CD4-positive, alpha-beta T cell treated with Interferon gamma for 1 hour (primary cell): ENCODE measurements at places on chromosomes 16 and 17.
A peak's percentile ranks its signal among the peaks of the same experiment; 100 is the strongest.

- DNase-seq, result no peak
These were observed 11.5 kb upstream of the CLEC18C start for GRCh38 chr16:70162041-70162451.

- no peak for DNase-seq
These were observed 4.4 kb downstream of the BAHCC1 start for GRCh38 chr17:81399481-81400153.

DNA sequence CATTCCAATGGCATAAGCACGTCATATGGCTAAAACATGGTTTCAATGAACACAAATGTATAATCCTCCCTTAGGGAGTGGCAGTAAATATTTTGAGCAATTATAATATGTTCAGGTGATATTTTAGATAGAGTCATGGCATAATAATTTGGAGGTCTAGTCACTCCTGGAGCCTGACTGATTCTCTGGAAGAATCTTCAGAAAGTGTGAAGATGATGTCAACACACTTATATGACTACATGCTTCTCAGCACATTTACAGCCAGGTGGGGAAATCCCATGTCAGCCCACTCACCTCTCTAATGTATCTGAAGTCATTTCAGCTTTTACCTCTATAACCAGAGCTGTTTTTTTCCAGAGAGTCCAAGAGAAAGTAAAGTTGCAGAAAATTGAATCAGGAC is 474.8 kb downstream of the SHISA9 start:
- no peak for DNase-seq

DNA sequence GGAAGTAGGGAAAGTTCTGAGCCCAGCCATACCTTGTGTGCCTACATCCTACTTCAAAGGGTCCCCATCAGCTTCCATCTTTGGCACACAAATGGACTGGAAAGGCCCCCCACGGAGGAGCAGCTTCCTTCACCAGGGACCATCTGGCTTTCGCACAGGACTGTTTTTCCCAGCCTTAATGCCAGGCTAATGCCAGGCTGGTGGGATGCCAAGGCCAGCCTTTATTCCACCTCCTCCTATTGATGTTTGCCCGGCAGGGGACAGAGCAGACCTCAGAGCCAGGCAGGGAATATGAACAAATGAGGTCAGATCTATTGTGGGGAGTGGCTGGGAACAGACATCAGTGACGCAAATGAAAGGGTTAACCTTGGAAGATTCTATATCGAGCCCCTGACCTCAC is 5.7 kb downstream of the GPR179 start:
- no peak for DNase-seq

- DNase-seq, result no peak
These were observed 658.9 kb downstream of the TOX3 start for GRCh38 chr16:51888016-51888415.

GRCh38 chr17:33551911-33552310 is 258.8 kb upstream of the ASIC2 start:
- DNase-seq, result no peak

- DNase-seq, result peak; percentile 88
These were observed at the start of gene MAF for GRCh38 chr16:79600638-79601091. Gene MAF, minus strand, starts transcription at chr16:79600737. Its CDS starts 835 bp downstream, at chr16:79599902.

DNA sequence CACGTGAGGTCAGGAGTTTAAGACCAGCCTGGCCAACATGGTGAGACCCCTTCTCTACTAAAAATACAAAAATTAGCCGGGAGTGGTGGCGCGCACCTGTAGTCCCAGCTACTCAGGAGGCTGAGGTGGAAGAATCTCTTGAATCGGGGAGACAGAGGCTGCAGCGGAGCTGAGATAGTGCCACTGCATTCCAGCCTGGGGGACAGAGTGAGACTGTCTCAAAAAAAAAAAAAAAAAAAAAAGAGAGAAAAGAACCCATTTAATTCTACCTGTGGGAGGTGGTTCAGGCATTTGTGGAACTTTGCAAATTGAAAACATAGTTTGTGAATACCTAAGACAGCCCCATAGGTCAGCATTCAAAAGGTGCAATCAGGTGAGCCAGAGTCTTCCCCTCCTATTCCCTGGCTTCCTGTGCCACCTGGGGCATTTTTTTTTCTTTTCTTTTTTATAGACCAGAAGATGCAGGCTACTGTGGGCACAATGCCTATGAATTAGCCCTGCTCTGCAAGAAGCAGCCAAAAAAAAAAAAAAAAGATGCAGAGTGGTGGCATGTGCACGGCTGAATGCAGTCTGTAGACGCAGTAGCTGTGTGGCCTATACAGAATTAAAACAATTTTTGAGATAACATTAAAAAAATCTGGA is 9.1 kb upstream of the SOCS3 start:
- DNase-seq, result no peak

DNA sequence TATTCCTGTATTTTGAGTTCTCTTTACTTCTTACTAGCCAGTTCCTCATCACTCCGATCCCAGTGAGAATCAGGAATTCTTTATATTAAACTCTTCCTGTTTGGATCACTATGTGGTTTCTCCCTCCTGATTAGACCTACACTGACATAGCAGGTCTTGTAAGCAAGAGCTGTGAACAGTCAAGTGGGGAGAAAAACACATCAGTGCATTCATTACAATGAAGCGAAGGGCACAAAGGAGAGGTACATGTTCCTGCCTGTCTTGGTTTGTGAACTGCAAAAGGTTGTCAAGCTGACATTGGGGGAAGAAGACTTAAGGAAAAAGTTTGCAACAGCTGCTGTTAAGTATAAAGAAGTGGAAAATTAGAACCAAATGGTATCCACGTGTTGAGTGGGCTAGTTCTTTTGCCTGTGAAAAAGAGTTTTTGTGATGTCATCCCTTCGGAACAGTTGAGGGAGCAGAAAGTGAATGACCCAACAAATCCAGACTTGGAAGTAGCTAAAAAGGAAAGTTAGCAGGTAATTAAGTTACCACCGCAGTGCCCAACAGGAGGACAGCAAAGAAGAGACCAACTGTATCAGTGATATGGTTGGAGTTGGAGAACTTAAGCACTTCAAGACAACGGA is 23.0 kb upstream of the TRIM25 start:
- DNase-seq, result no peak

DNA sequence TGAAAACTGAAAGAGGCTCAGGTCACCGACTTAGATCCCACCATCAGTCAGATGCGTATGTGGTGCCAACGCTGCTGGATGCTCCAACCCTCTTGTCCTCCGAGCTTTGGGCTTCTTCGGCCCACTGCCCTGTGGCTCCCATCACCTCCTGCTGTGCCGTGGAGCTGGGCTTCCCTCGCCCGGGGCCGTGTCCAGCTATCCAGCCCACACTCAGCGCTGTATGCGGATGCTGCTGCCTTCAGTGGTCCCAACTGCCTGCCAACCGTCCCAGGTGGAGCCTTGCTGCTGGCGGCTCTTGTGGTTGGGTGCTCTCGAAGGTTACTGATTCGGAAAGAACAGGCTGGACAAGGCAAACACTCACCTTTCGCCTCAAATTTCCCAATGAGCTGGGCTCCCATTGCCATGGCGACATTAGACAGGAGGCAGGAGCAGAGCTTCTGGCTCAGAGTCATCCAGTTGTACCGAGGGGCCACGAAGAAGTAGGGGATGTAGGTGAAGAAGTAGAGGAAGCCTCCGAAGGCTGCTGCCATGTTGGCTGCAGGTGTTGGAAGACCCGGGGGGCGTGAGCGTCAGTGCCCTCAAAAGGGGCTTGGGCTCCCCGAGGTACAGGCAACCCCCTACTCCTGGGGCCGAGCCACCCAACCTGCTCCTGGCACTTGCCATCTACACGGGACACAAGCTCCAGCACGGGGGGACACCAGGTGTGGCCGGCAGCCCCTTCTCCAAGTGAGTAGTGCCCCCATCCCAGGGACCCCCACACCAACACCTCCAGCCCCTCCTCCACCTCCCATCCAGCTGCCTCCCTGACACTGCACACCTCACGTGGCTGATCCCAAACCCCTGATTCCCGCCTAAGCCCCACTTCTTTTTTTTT is 32.2 kb downstream of the ABCA3 start:
- DNase-seq, result no peak

GRCh38 chr16:9630985-9631384 is 539.5 kb downstream of the HAPSTR1 start:
- DNase-seq, result no peak

DNA sequence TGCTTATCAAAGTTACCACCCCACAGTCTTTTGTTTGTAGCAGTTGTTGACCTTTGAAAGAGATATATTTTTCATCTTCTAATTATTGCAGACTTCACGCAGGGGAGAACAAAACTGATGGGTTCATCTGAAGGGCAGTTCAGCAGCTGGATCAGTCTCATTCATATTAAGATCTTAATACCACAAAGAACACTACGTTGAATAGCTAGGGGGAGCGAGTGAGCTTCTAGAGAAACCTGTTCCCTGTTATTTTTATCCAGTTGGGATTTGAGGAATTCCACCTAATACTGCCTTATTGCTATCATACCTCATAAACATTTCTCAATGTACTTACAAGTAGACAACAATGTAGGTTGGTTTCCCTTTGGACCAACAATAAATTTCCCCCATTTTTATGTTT is 306.1 kb upstream of the KIF2B start:
- DNase-seq, result no peak

DNA sequence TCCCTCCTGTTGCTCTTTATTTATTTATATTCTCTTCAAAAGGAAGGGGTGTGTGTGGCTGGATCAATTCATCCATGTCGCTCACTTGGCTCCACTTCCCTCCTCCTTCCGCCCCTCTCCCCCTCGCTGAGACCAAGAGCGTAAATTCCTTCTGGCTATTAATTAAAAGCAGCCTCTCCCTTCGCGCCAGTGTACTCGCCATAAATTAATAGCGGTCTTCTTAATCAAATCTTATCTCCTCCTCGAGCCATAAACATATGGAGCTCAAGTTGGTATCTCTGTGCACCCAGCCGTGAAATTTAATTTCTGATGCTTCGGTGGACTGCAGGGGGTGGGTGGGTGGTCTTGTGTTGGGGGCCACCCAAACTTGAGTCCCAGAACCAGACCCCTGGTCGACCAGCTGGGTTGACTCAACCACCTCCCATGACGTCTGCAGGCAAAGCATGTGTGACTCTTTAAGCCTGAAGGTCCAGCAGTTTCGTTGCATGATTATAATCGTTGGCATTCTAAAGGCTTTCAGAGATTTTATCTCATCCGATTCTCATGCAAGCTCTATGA is 57.9 kb downstream of the SDK2 start:
- DNase-seq, result no peak

- no peak for DNase-seq
These were observed 294.8 kb downstream of the HS3ST3B1 start for GRCh38 chr17:14595656-14596055.

DNA sequence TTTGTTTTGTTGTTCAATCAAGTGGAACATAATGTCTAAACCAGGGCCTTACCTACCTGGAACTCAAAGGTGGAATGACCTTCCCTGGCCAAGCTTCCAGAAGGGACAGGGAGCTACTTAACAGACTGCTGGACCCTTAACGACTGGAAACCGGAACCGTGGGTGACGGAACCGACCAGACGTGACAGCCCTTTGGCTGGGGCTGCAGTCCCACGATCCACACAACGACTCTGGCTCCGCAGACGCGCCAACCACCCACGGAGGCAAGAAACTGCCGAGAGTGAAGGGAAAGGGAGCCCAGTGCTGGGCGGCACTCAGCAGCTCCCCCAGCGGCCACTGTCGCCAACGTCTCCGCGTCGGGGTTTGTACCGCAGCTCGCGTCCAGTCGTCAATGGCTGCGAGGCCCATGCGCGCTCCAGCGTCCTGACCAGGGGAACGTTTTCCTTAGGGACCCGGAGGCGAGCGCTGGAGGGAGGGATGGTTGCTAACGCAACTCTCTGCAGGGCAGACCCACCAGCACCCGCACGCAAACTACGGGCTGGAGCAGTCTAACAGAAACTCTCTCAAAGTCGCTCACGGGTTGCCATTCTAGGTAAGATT is 5.5 kb upstream of the KIF22 start:
- DNase-seq, result peak; percentile 74

DNA sequence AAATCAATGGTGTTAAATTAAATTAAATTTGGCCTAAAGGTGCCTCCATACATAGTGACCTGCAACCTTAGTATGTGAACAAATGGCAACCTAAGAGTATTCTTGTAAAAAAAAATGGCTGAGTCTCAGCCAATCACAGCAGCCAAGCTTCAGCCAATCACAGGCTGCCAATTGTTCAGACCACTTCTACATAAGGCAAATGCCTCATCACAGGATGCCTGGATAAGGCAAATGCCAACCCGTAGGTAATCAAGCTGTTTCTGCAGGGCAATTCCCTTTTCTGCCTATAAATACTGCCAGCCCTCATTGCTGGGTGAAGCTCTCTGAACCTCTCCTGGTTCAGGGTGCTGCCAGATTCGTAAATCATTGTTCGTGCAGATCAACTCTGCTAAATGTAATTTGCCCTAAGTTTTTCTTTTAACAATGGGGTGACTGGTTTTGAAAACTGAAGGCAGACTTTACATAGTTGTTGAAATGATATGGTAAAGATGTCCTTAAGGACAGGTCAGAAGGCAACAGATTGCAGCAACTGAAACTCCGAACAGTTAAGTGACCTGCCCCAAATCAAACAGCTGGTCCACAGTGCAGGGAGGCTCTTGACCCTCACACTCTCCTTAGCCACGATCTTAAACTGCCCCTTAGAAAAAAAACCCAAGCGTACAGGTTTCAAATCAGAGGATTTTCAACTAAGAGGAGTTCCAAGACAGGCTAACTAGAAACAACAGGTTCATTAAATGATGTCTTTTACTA is 50.3 kb downstream of the N4BP1 start:
- DNase-seq, result peak; percentile 36
